ENCODE measurements at places on chromosomes 3 and 15.
A peak's percentile ranks its signal among the peaks of the same experiment; 100 is the strongest.

DNA sequence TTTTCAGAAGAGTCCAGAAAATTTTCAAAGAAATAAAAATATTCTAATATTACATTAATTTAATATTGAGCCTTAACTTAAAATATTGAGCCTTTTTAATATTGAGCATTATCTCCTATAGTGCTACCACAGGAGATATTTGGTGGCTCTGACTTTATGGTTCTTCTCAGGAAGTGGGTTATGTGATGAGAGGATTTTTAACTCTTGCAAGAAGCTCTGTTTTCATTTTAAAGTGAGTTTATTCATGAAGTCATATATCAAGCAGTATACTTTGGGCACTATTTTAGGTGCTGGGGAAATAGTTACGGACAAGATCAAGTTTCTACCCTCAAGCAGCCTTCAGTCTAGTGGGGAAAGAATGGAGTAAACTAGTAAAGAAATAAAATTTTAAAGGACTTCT lies 13.4 kb upstream of the MBNL1 start:
- DNase-seq: no peak

DNA sequence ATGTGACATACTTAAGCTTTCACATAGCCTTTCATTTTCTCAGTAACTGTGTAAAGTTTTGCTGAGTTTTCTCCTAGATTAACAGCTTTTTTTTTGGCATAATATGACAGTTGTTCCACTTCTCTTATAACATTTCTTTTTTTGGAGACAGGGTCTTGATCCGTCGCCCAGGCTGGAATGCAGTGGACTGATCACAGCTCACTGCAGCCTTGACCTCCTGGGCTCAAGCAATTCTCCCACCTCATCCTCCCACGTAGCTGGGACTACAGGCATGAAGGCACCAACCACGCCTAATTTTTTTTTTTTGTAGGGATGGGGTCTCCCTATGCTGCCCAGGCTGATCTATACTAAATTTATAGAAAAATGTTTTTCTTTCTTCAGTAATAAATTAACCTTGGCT lies 30.1 kb downstream of the DLG1 start:
- no peak for DNase-seq

DNA sequence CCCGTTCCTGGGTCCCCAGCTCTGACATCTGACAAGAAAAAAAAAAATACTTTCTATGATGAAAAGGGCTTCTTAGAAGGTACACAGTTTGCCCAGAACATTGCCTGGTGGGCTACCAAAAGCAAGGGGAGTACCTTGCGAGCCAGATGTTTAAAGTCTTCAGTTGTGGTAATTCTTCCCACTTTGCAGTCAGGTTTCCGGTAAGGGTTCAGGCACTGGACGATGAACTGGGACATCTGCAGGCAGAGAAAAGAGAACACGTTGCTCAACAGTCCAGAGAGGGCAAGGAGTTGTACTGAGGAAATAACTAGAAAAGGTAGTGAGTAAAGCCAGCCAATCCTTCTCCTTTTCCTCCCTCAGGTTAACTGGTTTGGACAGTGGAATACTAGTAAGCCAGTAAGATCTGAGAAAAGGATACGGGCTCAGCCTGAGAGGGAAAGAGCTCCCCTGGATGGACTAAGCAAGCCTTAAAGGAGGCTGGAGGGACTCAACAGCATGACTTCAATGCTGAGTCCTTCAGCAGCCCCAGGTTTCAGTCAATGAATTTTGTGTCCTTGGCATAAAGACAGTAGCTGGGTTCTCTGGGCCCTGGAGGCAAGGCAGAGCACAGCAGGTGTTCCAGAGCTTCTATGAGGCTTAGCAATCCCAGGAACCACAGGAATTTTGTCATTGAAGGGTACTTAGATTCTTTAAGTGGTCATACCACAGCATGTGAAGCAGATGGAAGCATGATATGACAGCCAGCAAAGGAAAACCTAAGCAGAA lies 38.2 kb downstream of the NBEAL2 start:
- no peak for DNase-seq

GRCh38 chr15:77418966-77419835 lies 703 bp downstream of the PEAK1 start:
- DNase-seq: peak; percentile 65

- no peak for DNase-seq
Observed at GRCh38 chr15:33852094-33852493, 116.2 kb upstream of the CHRM5 start.

DNA sequence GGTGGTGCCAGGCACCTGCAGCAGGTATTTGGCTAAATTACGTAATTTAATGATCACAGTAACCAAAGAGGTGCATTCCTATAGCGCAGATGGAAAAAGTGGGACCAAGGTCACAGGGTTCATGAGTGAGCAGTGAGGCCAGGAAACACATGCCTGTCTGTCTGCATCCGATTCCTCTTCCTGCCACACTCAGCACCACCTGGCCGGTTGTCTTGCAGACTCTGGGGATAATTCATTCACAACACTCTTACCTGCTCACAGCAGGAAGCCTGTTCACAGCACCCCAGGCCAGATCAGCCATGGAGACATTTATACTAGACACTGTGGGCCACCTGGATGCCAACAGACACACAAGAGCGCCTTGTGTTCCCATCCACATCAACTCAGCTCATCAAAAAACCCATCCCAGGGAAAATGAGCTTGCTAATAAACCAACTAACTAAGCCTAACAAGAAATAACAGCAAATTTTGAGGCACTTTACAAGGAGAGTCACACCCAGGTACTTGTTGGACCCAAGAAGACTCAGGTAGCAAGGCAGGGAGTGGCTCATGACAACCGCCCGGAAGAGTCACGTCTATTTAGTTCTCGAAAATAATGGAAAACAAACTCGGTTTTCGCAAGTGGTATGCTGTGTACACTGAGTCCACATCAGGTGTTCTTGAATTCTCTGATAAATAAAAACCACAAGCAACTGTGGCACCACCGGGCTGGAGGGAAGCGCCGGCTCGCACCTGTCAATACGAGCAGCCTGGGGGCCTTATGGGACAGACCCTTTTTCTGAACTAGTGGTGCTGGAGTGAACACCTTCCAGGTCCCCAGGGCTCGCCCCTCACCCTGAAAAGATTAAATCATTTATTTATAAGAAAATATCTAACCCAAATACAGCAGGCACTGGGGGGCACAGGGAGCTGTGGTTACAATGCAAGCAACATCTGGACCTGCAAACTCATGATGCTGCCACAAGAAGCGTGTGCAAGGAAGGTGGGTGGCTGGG lies 40.5 kb downstream of the FAM174B start:
- DNase-seq: no peak

DNA sequence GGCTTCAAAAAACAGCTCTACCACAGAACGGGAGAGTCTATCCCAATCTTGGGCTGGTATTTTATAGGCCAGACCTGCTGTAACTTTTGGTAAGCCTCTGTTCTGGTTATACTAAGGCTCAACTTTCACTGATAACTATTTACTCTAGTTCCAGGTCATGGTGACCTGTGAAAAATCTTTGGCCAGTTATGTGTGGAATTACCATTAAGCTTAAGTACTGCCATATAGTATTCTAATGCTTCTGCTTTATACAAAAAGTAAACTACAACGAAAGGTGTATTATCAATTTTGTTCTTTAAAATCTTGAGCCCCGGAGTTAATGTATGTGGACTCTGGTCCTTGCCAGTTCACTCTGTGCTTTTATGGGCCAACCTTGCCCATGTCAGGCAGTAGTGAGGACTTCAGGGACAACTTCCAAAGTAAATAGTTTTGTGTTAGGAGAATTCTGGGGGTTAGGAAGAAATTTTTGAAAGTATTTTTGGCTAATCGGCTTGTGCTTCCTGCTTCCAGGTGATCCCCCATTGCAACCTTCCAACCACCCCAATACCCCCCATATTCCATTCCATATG lies 6.4 kb downstream of the SIAH2 start:
- DNase-seq: no peak

- DNase-seq: no peak
Observed at GRCh38 chr3:278300-279064, 81.9 kb downstream of the CHL1 start.

GRCh38 chr3:42892169-42892568 lies 13.8 kb upstream of the ZNF662 start:
- no peak for DNase-seq

- DNase-seq: no peak
Observed at GRCh38 chr3:119401069-119401468, 62.3 kb downstream of the TMEM39A start.

- DNase-seq: no peak
Observed at GRCh38 chr3:86416334-86416733, 574.6 kb downstream of the VGLL3 start.

- peak; percentile 47 for DNase-seq
Observed at GRCh38 chr3:39126532-39127071, 19.1 kb downstream of the TTC21A start.

GRCh38 chr3:102179326-102180177 lies 255.3 kb upstream of the ZPLD1 start:
- DNase-seq: no peak

GRCh38 chr3:127588806-127589577 lies 1.5 kb downstream of the TPRA1 start:
- DNase-seq: peak; percentile 57

DNA sequence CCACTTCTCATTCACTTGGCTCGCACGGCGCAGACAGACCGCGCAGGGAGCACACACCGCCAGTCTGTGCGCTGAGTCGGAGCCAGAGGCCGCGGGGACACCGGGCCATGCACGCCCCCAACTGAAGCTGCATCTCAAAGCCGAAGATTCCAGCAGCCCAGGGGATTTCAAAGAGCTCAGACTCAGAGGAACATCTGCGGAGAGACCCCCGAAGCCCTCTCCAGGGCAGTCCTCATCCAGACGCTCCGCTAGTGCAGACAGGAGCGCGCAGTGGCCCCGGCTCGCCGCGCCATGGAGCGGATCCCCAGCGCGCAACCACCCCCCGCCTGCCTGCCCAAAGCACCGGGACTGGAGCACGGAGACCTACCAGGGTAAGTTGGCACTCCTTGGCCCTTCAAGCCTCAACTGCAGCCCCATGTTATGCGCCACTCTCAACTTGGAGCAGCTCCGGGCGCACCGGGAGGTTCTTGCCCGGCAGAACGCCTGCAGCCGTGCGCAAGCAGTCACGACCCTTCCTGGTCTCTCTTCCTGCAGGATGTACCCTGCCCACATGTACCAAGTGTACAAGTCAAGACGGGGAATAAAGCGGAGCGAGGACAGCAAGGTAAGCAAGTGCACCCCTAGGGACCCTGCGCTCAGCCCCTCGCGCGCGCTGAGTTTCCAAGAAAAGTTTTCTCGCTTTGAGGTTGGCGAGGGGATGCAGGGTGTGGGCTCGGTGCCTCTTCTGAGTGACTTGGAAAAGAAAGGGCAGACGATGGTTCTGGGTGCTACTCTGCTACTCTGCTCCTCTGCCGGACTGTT lies at the start of gene BHLHE40:
BHLHE40 (plus strand) TSS at position 10 of the 801 bp plus-strand sequence; CDS start at position 292, 282 bp downstream.
- no peak for DNase-seq

DNA sequence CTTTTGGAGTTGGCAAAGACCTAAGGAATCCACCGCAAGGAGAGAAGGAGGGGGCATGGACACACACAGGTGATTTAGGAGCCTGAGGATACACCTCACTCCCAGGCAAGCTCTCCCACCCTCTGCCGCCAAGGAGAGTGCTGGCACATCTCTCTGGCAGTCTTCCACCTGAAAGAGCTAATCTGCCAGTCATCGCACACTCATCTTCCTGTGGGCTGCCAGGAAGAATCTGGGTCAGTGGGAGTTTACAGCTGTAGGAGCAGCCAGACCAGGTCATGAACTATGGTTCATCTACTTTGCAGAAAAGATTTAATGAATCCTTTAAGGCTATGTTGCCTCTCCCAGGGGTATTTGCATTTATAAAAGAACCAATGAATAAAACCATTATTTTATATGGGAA lies 170.6 kb upstream of the TSC22D2 start:
- no peak for DNase-seq

- DNase-seq: no peak
Observed at GRCh38 chr3:127712461-127712860, 39.7 kb downstream of the ABTB1 start.

DNA sequence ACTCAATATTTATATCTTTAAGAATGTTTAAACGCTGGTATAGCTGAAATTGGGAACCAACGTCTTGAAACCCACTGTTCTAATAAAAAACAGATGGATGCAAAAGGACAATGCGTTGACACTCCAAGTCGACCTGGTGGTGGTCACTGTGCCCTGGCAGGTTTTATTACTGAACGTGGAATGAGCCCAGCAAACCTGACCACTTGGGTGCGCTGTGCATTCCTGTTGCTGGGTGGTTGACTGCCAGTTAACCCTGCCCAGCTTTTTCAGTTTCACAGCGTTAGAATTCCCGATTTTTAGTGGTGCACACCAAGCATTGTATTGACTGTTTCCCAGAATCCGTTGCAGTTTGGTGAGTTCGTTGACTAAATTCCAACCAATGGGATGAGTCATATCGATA lies 384.4 kb downstream of the OCA2 start:
- no peak for DNase-seq

- no peak for DNase-seq
Observed at GRCh38 chr3:179949412-179949811, 87.3 kb downstream of the PEX5L start.

Data from stimulated activated CD4-positive, alpha-beta T cell treated with anti-CD3 and anti-CD28 coated beads, Interleukin-15, amount 100 ng/mL, for 24 hours (primary cell).